ENCODE measurements at places on chromosomes 2 and 18.
A peak's percentile ranks its signal among the peaks of the same experiment; 100 is the strongest.

DNA sequence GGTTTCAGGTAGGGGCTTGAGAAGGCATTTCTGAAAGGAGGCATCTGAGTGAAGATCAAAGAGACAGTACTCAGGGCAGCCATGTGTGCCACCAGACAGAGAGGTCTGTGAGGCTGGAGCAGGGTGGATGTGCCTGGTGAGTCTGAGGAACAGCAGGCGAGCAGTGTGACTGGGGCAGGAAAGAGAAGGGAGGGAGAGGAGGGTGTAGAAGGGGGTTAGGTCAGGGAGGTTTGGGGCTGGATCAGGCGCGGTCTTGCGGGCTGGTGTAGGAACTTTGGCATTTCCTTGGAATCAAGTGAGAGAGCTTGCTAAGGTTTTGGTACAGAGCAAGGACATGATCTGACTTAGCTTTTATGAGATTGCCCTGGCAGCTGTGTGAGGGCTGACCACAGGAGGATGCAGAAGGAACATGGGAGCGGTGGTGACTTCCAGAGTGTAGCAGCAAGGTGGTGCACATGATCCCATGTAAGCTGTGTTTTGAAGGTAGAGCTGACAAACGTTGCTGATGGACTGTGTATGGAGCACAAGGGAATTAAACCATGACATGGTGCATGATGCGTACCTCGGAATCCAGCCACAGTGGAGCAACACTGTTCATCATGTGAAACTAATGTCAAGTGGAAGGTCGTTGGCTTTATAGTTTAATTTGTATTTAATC lies 13.9 kb downstream of the RAB31 start:
- no peak for DNase-seq

DNA sequence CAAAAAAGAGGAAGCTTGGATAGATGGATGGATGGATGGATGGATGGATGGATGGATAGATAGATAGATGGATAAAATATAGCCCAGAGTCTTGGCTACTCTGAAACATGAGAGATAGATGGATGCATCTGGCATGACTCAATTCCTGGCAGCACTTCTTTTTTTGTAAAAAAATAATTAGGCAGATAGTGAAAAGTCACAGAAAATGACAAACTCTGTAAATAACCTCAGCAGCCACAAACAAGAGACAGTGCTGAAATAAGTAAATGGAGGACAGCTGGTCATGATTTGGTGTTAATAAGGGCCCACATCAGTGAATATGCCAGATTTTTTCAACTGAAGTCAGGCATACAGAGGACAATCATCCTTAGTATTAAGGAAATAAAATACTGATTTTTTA lies 585.0 kb upstream of the GCFC2 start:
- no peak for DNase-seq

DNA sequence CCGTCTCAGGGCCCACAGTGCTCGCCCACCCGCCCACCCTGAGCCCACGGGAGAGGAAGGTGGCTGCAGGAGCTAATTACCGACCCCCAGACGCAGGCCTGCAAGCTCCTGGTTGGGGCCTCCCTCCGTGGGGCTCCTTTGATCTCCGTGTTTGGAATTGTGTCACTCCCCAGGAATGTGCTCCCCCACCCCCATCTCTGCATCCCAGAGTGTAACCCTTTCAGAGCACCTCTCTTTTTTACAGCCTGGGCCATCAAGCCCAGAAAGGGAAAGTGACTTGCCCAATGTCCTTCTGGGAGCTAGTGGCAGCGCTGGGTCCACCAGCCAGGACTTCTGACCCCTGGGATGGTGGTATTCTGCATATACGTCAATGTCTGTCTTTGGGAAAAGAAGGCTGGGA lies 335.1 kb downstream of the CYRIA start:
- DNase-seq, result no peak

GRCh38 chr2:167686691-167687090 lies 560.7 kb downstream of the STK39 start:
- no peak for DNase-seq

DNA sequence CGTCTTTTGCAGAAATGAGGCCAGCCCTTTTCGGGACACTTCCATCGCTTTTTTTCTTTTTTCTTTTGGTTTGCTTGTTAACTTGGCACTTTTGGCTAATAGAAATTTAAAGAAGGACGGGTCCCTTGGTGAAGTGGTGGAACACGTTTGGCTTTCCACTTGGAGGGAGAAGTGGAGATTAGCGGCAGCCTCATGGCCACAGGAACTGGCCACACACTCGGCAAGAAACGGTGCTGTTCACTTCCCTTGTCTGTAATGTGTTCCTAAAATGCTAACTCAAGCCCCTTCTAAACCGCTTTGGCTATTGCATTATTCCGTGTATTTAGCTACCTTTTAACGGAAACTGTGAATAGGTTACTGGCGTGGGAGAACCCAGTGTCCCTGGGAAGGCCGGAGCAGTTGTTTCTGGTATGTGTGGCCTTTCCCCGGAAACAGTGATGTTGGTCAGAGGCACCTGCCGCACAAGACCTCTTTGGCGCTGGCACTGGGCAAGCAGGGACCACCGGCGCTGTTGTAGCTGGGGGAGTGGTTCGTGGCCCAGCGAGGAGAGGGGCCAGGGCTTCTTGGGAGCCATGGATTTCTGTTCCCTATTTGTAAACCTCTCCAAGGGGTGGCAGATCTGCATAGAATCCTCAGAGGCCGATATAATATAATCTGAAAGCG lies 981 bp downstream of the RAMP1 start:
- peak; percentile 26 for DNase-seq
